NCI-H1092 (cell line): ENCODE measurements at places on chromosomes 1 and 21.
A peak's percentile ranks its signal among the peaks of the same experiment; 100 is the strongest.

DNA sequence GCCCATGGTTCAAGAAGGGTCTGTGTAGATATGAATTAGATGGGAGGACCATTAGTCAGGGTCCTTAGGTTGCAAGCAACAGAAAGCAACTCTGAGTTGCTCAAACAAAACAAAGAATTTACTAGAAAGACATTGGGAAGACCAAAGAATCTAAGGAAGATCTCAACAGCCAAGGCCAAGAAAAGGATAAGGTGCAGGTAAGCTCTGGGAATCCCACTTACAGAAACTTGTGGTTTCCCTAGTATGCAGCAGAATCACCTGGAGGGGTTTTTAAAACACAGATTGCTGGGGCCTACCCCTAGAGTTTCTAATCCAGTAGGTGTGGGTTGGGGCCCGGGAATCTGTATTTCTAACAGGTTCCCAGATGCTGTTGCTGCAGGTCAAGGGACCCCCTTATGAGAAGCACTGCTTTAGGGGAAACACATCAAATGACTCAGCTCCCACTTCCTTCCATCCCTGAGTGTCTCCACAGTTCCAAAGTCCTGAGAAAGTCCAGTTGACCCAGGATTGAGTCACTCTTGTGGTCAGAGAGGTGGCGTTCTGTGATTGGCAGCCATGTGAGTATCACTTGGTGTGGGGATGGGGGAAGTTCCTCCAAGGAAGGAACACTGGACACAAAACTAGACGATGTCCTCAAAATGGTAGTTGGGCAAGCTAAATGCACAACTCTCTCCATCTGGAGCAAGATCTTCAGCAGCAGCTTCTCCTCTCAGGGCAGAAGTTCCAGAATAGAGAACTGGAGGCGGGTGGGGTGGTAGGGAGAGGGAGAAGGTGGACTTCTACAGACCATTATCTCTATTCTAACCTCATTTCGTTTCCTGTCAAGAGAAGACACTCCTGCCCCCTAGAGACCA, 24.2 kb upstream of the EYA3 start:
- no peak for DNase-seq

DNA sequence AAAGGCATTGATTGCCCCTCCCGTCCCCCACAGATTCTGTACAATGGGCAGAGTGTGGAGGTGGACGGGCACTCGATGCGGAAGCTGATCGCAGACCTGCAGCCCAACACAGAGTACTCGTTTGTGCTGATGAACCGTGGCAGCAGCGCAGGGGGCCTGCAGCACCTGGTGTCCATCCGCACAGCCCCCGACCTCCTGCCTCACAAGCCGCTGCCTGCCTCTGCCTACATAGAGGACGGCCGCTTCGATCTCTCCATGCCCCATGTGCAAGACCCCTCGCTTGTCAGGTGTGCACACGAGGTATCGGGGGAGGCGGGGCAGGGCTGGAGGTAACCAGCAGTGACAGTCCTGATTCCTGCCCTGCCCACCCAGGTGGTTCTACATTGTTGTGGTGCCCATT, 44.8 kb upstream of the KDM4A start:
- DNase-seq, result no peak

- peak; percentile 42 for DNase-seq
These were observed 73.9 kb upstream of the VTCN1 start for GRCh38 chr1:117284399-117285215.

DNA sequence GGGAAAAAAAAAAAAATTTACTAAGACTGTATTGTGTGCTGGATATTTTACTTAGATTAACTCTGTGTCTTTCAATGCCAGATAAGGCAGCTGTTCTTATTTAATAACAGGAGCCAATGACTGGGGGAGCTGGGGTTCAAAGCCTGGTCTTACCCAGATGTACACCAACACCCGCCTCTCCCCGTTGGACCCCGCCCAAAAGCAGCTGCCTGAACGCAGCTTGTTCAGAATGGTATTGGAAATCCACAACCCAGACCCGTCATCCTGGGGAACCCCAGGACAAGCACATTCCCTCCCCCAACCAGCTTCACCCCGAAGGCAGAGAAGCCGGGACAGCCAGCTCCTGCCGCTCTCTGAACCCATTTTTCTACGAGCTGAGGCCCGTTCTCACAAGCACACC, 113.6 kb upstream of the TMPRSS2 start:
- no peak for DNase-seq

DNA sequence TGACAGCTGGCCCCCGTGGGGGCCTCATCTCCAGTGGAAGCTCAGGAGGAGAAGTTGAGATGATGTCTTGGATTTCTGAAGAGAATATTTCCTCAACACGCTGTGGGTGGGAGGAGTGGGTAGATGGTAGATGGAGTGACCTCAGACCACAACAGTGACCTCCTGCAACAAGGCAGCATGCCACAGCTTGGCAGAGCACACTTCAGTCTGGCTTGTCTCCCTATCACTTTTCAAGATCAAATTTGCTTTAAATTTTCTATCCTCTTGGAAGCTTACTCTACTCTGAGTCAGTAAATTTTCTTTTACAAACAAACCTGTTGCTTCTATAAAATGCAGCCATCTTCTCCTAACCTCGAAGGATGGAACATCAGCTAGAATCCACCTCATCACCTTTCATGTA, 59.7 kb downstream of the NTPCR start:
- DNase-seq, result no peak

DNA sequence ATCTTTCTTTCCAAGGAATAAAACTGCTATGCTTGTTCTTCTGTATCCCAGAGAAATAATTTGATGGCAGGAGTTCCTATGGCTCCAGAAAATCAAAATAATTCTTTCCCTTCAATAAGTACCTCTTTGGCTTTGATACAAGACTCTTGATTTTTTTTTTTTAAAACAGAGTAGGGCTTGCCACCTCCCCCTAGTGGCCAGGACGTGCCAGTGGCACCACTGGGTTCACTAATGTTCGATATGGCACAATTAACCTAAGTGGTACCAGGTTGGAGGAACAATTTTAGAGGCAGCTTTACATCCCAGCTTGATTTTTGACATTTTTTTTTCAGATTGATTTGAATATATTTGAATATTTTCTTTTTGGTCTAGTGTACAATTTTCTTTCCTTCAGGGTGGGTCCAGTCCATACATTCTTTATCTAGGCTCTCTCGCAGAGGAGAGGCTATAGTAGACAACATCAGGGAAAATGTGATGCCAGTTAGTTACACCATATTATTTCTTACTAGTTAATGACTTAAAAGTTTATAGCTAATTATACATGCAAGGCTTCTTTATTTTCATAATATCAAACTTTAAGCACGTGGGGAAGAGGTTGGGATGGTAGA, 330.9 kb downstream of the S1PR1 start:
- DNase-seq, result no peak

GRCh38 chr1:229230893-229231753, 39.8 kb upstream of the RAB4A start:
- DNase-seq, result no peak

GRCh38 chr1:47662068-47662467, 224.2 kb downstream of the FOXD2 start:
- DNase-seq, result no peak

DNA sequence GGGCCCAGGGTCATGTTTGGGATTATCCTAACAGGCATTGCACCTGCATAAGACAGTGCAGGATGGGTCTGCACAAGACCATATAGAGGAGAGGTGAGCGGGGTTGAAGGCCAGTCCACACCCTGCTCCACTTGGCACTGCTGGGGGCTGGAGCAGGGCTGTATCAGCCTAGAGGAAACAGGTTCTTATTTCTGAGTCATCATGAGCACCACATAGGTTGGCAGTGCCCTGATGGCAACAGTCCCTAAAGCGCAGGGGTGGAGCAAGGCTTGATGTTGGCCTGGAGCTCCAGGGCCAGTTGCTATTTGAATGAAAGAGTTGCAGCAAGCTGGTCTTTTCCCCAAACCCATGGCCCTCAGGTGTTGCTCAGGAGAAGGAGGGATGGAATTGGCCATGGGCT, 29.8 kb upstream of the BMP8B start:
- no peak for DNase-seq

GRCh38 chr21:45291613-45292398, 4.1 kb upstream of the POFUT2 start:
- no peak for DNase-seq

GRCh38 chr1:109319114-109319513, 12.3 kb upstream of the MYBPHL start:
- no peak for DNase-seq

DNA sequence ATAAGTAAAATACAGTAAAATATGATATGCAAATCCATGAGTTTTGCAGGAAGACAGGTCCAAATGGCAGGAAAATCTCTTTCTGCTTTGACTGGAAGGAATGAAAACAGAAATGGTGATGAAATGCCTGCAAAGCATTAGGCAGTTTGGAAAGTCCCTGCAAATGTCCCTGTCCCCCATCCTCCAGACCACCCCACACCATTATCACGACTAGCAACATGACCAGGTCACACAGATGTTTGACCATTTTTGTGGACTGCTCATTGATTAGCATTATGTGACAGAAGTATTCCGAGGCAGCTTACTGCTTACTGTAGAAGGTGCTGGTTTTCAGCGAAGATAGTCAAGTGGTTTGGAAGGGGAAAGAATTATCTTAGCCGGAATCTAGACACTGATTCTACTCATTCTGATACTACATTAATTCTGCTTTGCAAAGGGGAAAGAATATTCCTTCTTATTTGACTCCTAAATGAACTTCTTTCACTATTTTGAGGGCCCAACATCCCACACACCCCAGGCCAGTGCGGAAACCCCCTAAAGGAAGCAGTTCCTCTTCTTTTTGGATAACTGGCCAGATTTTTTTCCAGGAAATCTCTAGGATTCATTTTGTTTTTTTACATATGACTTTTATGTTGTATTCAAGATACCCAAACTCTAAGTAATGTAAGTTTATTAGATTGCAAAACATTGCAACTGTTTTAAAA, 9.5 kb upstream of the CR2 start:
- DNase-seq, result no peak

DNA sequence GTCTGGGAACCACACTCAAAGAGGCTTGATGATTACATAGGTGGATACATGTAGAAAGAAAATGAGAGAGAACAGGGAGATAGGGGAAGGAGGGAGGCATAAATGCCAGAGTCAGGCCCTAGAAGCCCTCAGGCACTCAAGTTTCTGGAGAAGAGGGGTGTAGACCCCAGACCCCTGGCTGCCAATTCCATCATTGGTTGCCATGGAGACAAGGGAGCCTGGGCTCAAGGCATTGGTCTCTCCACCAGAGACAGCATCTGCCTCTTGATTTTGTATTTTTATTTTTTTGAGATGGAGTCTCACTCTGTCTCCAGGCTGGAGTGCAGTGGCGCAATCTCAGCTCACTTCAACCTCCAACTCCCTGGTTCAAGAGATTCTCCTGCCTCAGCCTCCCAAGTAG, 114.3 kb upstream of the GRIK3 start:
- no peak for DNase-seq

GRCh38 chr1:68979891-68980290, 483.0 kb upstream of the DEPDC1 start:
- DNase-seq, result no peak

- no peak for DNase-seq
These were observed 2.0 kb upstream of the GJC2 start for GRCh38 chr1:228147768-228148167.

- DNase-seq, result no peak
These were observed 139.6 kb downstream of the PLPP3 start for GRCh38 chr1:56439610-56440264.

DNA sequence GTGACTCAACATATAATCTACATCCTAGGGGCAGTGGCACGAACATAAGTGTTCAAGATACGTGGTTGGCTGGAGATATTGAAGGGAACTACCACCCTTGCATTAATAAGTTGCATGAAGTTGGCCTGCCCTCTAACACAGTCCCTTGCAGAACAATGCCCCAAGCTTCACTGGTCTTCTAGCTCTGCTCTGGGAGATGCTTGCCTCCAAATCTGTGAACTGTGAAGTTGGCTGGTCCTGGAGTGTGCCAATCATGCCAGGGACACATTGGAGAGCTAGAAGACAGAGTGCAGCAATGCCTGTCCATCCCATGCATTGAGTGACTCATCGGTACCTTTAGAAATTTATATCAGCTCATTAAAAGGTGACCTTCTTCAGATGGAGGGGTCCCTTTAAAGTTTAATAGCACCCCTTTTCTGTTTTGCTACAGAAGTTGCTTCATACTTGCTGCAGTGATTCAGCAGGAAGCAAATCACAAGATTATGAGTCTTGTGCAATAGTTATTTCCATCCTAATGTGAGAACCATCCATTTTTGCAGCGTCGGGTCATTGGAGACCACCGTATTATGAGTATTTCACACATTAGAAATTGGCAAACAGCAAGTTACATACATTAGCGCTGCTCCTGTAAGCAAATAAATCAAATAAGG, 55.2 kb upstream of the KAZN start:
- no peak for DNase-seq

GRCh38 chr1:159974350-159974965, 20.4 kb upstream of the SLAMF9 start:
- DNase-seq, result no peak

- no peak for DNase-seq
These were observed 2.9 kb upstream of the RHEX start for GRCh38 chr1:206049919-206050600.
